ENCODE measurements at places on chromosomes 4 and X.

DNA sequence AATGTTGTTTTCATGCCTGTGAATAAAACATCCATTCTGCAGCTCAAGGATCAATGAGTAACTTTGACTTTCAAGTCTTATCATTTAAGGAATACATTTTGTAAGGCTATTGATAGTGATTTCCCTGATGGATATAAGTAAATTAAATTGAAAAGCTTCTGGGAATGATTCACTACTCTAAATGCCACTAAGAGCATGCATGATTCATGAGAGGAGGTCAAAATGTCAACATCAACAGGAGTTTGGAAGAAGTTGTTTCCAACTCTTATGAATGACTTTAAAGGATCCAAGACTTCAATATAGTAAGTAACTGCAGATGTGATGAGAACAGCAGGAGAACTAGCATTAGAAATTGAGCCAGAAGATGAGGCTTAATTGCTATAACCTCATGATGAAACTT is 1487.3 kb downstream of the PCDH7 start:
- DNase-seq, result no peak

GRCh38 chrX:84909151-84909550 is 94.5 kb upstream of the APOOL start:
- DNase-seq, result no peak

DNA sequence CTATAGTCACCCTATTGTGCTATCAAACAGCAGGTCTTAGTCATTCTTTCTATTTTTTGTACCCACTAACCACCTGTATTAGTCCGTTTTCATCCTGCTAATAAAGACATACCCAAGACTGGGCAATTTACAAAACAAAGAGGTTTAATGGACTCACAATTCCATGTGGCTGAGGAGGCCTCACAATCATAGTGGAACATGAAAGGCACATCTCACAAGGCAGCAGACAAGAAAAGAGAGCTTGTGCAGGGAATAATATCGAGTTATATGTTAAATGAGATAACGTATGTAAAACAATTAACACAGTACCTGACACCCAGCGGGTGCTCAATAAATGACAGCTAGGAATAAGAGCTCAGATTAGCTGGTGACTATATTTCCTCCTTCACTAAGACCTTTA is 88.1 kb upstream of the WDR44 start:
- no peak for DNase-seq

- no peak for DNase-seq
Observed at GRCh38 chr4:65893957-65894755, 223.9 kb upstream of the EPHA5 start.

- DNase-seq, result no peak
Observed at GRCh38 chr4:82640540-82640939, 78.8 kb upstream of the TMEM150C start.

GRCh38 chr4:17120761-17121160 is 222.3 kb upstream of the LDB2 start:
- DNase-seq, result no peak

GRCh38 chr4:22842360-22843018 is 149.8 kb downstream of the GBA3 start:
- no peak for DNase-seq

DNA sequence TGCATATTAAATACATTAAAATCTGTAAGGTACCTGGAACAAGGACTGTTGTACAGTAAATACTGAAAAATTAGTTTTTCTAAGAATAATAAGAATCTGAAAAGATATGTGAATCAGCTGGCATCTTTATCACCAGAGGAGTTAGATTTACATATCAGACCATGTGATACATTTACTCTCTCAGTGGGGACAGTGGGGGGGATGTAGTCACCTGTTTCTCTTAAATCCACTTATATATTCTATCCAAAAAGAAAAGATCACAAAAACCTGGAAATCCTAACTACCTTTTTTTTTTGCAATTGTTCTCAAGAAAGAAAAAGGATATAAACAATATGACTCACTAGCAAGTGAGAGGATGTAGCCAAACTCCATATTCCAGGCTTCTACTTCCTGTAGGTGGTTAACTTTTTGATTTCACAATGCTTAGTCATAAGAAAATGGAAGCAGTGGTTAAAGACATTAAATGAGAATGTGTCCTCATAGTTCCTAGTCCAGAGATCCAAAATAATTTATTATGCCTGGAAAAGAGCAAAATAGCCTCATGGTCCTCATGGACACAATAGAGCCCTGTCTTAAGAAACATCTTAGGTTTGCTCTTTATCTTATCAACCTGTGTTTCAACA is 22.5 kb upstream of the MYOZ2 start:
- DNase-seq, result no peak

- no peak for DNase-seq
Observed at GRCh38 chr4:15368856-15369255, 59.0 kb upstream of the C1QTNF7 start.

DNA sequence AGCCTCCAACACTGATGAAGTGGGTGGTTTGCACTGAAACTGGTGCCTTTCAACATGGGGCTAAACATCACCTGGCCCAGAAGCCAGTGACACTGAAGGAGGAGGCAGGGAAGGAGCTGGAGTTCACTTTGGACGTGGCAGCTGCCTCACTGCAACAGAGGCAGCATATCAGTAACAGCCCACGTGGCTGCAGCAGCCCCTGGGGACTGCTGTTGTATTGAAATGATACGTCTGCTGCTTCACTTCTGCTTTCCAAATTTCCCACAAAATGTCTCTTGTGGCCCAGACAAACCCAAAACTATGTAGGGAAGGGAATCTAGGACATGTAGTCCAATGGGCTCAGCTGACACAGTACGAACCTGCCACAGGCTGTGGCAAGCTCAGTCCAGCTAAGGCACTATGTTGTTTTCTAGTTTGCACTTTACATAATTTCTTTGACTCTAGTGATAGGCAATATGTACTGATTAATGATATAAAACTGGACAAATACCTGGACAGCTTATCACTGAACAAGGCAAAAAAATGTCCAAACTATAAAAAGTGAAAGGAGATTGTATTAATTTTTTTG is 84.7 kb upstream of the RAPGEF2 start:
- DNase-seq, result no peak

GRCh38 chr4:95219109-95219508 is 329.7 kb downstream of the UNC5C start:
- no peak for DNase-seq

- DNase-seq, result no peak
Observed at GRCh38 chrX:101483705-101484104, 1.6 kb upstream of the ARMCX4 start.

DNA sequence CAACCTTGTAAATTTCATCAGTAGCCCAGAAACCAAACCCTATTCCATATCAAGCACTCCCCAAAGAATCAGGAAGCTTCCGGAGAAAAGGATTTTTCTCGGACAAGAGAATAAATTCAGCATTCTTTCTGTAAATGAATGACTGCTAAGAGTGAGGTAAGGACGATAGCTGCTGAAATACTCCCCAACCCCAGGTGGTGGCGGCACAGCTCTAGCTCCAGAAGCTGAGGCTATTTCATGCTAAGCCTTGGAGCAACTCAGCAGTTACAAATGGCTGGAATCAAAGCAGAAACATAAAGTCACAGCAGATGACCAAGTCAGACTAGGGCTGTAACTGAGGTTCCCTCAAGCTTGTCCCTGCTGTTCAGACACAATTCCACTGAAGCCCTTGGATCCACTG is 13.9 kb upstream of the PCDH19 start:
- no peak for DNase-seq

GRCh38 chr4:139984471-139984870 is 169.5 kb downstream of the MAML3 start:
- DNase-seq, result no peak

- DNase-seq, result no peak
Observed at GRCh38 chr4:81165861-81166430, 49.1 kb downstream of the PRKG2 start.

GRCh38 chrX:17697191-17697590 is 40.1 kb upstream of the SCML1 start:
- DNase-seq, result no peak

- no peak for DNase-seq
Observed at GRCh38 chr4:82515705-82516104, 46.1 kb downstream of the TMEM150C start.

- DNase-seq, result no peak
Observed at GRCh38 chr4:139975830-139976272, 178.1 kb downstream of the MAML3 start.

GRCh38 chr4:71369536-71369935 is 30.7 kb downstream of the SLC4A4 start:
- DNase-seq, result no peak

GRCh38 chr4:75997081-75997480 is 6.3 kb upstream of the SDAD1 start:
- no peak for DNase-seq

GRCh38 chr4:40719008-40719623 is 30.6 kb upstream of the NSUN7 start:
- peak; percentile 63 for DNase-seq

GRCh38 chr4:168208957-168209614 is 109.5 kb downstream of the DDX60 start:
- DNase-seq, result no peak

DNA sequence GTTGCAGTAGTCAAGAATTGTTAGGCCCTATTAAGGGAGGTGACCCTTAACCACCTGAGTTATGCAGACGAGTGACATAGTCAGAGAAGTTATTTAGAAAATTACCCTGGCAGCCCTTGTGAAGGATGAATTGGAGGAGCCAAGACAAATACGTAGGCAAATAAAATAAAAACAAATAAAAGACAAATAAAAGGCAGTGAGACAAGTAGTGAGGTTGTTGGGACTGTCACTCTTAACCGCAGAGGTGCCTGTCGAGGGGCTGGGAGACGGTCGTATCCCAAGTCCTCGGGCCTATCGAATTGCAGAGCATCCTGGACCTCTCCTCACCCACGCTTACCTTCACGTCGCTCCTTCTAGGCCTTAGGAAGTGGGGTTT is 58.0 kb upstream of the ZC4H2 start:
- no peak for DNase-seq

GRCh38 chr4:139014371-139015268 is 961 bp upstream of the NOCT start:
- no peak for DNase-seq

GRCh38 chr4:102390438-102390837 is 45.2 kb upstream of the SLC39A8 start:
- no peak for DNase-seq

GRCh38 chr4:120517966-120518365 is 404.6 kb downstream of the PRDM5 start:
- no peak for DNase-seq

Data from NCI-H510A (cell line).